ENCODE measurements at places on chromosomes 16 and 17.
A peak's percentile ranks its signal among the peaks of the same experiment; 100 is the strongest.

- peak; percentile 18 for DNase-seq
Observed at GRCh38 chr17:43983515-43984411, 20.7 kb upstream of the NAGS start.

- DNase-seq: peak; percentile 91
Observed at GRCh38 chr17:42180922-42181850, at the start of gene KCNH4. TSS of gene KCNH4 (minus strand) at chr17:42181142. CDS start at chr17:42180945, 197 bp downstream.

GRCh38 chr16:64159976-64160375 is 961.9 kb downstream of the CDH11 start:
- DNase-seq: no peak

- DNase-seq: peak; percentile 8
Observed at GRCh38 chr16:82368041-82368440, 198.0 kb upstream of the MPHOSPH6 start.

DNA sequence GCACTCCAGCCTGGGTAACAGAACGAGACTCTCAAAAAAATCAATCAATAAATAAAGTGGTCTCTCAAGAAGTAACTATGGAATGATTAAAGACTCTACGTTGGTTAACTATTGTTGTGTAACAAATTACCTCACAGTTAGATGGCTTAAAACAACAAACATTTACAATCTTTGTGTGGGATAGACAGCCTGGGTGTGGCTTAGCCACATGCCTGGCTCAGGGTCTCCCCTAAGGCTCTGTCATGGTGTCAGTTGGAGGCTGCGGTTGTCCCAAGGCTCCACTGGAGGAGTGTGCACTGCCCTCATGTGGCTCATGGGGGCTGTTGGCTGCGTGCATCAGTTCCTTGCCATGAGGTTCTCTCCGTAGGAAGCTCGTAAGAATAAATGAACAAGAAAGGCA is 294.5 kb downstream of the SNX29 start:
- DNase-seq: no peak

DNA sequence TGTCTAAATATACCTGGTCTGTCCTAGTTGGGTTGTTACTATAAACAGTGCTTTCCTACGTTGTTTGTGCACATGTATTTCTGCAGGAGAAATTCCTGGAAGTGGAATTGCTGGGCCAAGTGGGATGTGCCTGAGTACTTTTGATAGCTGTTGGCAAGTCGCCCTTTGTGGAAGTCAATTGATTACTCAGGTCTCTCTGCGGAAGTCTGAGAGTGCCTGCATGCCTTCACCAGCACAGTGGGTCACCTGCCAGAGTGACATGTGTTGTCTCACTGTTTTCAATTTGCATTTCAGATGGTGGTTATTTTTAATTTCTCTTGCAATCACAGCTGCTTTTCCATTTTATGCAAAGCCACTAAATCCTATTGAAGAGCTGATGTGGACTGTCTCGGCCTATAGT is 2.3 kb upstream of the MVD start:
- no peak for DNase-seq

DNA sequence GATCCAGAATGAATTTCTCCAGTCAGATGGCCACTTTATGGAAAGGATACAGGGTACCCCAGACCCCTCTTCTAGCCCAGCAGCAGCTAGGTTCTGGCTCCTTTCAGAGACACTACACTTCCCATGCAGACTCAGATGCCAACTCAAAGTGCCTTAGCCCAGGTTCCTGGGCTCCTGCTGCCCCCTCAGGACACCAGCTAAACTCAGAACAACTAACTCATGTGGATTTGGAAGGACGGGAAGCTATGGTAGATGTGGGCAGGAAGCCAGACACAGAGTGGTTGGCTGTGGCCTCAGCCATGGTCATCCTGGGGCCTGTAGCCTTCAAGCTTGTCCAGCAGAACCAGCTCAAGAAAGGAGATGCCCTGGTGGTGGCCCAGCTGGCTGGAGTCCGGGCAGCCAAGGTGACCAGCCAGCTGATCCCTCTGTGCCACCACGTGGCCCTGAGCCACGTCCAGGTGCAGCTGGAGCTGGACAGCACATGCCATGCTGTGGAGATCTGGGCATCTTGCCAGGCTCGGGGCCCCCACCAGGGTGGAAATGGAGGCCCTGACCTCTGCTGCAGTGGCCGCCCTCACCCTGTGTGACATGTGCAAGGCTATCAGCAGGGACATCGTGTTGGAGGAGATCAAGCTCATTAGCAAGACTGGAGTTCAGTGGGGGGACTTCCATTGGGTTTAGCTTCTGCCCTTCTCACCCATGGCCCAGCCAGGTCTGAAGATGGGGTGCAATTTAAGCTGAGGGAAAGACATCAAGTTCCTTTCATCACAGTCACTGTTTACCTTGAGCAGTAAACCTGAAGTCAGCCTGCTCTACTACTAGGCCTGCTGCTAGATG is 111.8 kb downstream of the N4BP1 start:
- DNase-seq: no peak

DNA sequence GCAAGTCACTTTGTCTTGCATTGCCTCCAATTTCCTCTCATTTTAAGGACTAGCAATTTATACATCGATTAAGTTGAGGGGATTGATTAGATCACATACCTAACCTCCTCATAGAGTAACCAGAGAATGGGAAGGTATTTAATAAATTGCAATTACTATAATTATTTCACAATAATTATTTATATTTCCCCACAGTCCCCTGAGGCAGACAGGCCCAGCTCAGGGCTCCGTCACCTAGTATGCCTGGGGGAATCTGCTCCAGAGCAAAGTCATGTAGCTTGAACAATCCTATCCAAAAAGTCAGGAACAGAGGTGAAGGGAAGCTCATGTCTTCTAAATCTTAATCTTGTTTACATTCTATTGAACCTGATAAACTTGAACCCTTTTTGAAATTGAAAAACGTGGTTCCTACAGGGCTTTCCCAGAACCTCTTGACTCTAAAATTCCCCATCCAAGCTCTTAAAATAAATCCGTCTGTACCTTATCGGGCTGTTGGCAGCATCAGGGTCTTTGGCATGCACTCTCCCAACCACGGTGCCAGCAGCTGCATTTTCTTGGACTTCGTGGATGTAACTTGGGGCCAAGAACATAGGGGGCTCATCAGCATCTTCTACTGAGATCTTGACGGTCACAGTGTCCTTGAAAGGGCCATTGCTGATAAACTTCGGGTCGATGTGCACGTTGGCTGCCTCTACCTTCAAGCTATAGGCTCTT is 140.1 kb downstream of the CDH11 start:
- no peak for DNase-seq

DNA sequence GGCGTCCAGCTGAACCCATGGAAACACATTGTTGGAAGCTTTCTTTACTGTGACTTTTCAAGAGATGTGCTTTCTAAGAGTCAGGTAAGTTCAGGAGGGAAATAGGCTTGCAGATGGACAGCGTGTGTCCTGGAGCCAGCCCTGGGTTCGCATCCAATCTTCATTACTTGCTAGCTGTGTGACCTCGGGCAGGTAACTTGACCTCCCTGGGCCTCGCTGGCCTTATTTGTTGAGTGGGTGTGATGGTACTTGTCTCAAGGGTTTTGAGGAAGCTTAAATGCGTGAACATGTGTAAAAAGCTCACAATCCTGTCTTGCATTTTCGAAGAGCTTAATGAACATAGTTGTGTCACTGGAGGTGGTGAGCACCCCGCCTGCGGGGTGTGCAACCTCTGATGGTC is 11.8 kb downstream of the ADGRG1 start:
- DNase-seq: no peak

DNA sequence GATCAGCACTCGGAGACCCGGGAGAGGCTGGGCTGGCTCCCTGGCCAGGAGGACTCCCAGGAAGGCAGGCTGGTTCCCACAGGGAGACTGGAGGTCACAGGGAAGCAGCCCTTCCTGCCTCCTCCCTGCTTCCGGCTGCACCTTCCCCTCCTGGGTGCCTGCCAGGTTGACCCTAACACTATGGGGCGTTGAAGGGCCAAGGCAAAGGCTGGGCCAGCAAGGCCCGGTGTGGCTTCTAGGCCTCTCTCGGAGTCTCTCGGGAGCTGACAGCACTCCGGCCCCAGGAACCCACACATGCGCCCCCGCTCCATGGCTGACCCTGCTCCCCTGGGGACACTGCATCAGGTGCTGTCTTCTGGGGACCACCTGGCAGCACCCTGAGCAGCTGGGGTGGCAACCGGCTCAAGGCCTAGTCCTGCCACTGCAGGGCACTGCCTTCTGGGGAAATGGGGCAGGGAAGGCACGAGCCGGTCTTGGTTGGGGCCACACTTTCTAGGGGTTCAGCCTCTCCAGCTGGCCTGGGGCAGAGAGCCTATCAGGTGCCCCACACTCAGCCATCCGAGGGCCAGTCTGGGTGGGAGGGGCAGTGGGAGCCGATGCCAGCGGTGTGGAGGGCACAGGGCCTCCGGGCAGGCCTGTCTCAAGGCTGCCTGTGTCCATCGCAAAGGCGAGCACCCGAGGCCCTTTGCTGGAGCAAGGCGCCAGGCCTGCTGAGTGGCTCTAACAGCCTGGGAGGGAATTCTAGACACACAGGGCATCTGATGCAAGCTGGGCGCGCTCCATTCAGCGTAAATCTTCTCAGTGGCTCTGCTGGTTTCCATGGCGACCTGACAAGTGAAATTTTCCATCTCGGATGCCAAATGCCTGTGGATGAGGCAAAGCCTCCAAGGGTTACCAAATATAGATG is 5.6 kb upstream of the MTSS2 start:
- no peak for DNase-seq

DNA sequence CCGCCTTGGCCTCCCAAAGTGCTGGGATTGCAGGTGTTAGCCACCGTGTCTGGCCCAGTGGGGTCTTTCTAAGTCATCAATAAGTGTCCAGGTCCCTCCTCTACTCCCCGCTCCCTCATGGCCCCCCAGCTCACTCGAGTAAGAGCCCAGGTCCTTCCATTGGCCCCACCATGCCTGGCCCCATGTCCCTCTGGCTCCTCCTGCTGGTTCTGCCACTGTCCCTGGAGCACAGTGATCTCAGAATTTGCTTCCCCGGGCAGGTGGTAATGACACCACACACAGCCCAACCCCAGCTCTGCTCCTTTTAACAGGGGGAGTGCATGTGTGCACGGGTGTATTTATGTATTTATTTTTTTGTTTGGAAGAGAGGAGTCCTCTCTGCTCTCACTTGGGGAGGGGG is 19.6 kb downstream of the MGAT5B start:
- DNase-seq: no peak

DNA sequence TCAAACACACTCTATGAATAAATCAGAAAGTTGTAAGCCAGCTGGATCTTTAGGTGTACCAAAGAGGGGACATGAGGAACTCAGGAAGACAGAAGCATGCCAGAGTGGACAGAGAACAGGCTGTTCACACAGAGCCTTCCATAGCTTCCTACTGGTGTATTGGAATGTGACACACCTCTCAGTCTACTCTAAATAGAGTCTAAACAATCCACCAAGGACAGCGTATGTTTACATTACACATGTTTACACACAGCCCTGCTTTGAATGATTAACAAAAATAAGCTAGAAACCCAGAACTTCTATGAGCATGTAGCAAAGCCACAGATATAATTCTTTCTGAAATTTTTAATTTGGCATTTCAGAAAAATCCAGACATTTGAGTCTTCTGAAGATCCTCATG is 1279.0 kb upstream of the CDH8 start:
- no peak for DNase-seq

DNA sequence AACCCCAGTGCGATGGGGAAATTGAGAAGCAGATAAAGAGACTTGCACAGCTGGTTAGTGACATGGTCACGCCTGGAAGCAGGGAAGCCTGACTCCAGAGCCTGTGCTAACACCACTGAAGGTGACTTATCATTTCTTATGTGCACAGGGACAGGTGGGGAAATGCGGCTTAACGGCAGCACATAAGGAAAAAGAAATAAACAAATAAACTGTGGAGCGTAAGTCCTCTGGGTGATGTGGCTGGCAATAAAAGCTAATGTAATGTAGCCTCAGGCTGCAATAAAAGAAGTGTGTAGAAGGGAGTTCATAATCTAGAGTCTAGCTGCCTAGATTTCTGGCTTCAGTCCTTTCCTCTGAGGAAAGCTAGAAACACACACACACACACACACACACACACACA is 10.6 kb downstream of the CDH11 start:
- no peak for DNase-seq

- DNase-seq: no peak
Observed at GRCh38 chr17:44568945-44569858, 11.9 kb downstream of the FZD2 start.

- DNase-seq: no peak
Observed at GRCh38 chr17:206941-207560, 25.6 kb upstream of the DOC2B start.

DNA sequence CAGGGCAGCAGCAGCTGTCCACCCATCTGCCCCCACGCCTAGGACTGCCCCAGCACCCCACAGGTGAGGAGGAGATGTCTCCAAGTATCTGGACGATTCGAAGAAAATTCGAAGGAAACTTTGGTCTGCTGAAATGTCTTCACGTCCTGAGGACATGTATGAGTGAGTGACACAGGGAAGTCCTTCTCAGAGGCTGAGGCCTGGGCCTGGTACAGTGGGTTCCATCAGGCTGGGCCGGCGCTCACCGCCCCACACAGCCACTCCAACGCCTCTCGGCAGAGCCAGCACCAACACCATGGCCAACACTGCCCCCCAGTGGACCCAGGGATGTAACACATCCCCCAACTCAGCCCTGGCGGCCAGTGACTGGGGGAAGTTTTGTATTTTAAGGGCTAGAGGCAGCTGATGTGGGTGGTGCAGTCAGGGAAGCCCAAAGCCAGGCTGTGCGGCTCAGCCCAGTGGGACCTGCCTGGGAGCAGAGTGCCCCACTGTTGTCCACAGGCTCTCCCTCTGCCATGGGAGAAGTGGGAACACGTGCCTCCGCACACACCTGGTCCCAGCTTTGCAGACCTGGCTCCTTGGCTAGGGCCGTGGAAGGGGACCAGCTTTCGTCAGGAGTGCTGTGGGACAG is 55.8 kb upstream of the FASN start:
- DNase-seq: peak; percentile 88

GRCh38 chr16:73545755-73546154 is 497.8 kb upstream of the ZFHX3 start:
- DNase-seq: no peak

DNA sequence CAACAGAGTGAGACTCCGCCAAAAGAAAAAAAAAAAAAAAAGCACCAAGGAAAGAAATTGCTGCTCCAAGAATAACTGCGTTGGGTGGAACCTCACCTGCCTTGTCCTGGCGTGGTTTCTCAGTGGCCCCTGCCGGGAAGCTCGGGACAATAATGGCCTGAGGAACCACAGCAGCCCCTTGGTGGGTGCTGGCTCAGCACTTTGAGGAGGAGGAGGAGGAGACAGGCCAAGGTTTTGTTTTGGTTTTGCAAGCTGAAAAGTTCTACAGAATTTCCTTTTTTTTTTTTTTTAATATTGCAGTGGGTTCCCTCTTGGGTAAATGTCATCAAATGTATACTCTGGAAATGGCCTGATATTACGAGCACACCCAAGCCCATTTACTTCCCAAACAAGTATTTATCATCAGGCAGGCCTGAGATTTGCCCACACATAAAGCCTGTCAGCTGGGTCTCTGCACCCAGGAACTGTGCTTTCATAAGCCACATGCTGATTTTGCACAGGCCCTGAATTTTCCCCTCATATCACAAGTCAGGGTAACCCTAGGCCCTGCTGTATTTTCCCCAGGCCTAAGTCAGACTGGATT is 78.3 kb downstream of the SOCS1 start:
- no peak for DNase-seq

Measured in activated naive CD4-positive, alpha-beta T cell treated with anti-CD3 and anti-CD28 coated beads for 36 hours (primary cell).